GM12892 (cell line): ENCODE measurements at places on chromosomes 1 and 21.

DNA sequence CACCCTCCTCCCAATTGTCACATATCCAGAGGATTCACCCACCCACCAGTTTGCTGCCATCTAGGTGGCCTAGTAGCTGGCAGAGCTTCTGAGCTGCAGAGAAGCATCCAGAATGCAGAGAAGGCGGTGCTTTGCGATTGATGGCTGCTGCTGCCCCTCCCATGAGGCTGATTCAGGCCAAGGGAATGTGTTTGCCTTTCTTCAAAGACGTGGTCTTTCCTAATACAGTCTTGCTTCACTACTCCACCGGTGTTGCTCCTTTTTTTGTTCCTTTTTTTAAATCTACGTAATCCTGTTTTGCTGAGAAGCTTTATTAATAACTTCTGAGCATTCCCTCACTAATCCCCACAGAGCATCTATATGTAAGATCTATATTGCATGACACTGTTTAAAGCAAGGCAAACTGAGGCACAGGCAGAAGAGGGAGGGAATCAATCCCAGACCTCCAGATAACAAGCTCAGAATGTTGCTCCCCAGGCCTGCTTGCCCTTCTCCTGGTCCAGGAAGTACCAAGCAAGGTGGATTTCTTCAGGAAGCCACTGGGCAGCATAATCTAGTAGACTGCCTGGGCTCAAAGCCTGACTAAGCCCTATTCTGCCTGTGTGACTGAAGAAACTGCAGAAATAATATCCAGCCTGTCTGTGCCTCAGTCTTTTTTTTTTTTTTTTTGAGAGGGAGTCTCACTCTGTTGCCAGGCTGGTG is 275.5 kb upstream of the FMN2 start:
- DNase-seq = no peak

DNA sequence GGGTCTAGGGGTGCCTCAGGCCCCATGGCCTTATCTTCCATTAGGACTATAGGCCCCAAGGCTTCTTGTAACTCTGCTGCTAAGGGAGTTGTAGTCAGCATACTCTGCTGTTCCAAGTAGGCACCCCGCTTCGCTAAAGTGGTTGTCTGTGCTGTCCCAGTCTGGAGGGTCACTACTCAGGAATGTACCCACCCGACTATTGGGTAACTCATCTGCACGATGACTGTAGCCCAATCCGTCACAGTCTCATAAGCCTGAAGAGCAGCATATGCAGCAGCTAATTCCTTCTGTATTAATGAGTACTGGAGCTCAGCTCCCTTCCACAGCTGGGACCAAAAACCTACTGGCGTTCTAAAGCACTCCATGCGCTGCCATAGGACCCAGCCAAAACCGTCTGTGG is 111.0 kb downstream of the GDAP2 start:
- DNase-seq = no peak

DNA sequence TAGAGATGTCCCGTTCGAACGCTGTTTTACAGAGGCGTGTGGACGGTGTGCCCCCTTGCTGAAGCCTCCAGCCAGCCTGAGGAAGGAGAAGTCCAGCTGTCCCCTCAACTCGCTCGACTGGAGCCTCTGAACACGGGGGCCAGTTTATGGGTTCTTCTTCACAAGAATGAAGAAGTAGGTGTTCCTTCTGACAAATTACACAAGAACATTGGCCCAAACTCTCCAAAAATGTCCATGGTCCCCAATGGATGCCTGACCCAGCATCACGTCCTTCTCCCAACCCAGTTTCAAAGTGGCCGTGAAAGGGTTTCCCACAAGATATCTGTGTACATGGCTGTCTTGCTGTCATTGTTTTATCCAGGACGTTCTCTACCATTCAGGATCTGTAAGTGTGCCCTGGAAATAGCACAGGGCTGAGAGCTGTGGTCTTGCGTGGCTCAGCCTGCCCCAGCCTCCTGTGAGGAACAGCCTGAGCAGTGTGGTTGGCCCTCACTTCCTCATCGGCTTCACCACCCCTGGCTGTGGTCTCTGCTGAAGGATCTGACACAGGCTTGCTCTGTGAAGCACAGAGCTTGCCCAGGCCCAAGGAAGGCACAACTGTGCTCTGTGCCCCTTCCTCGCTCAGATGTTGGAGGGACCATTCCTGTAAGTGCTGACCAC is 1.0 kb upstream of the S100B start:
- peak; percentile 53 for DNase-seq

- no peak for DNase-seq
Measured at GRCh38 chr1:177487481-177487880, 316.7 kb downstream of the BRINP2 start.

- DNase-seq = no peak
Measured at GRCh38 chr21:14903172-14903865, 161.5 kb downstream of the NRIP1 start.

- no peak for DNase-seq
Measured at GRCh38 chr1:241813768-241814320, 34.2 kb upstream of the EXO1 start.

DNA sequence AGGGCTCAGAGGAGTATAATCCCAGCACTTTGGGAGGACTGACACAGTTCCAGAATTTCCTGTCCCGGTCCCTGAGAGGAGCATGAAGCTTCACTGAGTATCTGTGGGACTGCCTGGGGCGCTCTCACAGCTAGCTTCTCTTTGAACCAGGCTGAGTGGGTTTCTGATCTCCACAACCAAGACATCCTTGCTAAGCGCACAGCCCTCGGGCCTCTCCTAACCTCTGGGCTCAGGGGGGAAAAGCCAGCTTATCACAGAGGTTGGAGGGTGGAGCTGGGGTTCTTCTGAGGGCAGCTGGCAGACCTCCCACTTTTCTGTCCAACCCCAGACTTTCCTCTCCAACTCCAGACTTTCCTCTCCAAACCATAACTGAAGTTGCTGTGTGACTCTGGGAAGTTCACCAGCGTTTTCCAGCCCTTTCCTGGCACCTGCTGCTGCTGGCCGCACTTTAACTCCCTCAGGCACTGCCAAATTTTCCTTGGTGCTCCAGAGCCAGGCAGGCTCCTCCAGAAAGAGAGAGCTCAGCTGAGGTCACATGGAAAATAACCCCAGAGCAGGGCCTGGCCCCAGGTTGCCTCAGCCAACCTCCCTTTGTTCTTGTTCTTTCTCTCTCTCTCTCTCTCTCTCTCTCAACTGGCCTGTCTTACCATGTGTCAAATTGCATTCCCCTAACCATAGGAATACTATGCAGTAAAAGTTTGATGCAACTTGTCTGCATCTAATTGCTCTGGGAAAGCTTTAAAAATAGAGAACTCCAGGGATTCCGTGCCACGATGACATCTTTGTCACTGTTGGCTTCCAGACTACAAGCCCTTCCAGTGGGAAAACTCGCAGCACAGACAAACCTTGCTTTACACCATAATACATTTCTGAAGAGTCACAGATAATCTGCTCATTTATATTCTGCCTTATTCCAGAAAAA is 49.5 kb downstream of the OLFML2B start:
- no peak for DNase-seq

DNA sequence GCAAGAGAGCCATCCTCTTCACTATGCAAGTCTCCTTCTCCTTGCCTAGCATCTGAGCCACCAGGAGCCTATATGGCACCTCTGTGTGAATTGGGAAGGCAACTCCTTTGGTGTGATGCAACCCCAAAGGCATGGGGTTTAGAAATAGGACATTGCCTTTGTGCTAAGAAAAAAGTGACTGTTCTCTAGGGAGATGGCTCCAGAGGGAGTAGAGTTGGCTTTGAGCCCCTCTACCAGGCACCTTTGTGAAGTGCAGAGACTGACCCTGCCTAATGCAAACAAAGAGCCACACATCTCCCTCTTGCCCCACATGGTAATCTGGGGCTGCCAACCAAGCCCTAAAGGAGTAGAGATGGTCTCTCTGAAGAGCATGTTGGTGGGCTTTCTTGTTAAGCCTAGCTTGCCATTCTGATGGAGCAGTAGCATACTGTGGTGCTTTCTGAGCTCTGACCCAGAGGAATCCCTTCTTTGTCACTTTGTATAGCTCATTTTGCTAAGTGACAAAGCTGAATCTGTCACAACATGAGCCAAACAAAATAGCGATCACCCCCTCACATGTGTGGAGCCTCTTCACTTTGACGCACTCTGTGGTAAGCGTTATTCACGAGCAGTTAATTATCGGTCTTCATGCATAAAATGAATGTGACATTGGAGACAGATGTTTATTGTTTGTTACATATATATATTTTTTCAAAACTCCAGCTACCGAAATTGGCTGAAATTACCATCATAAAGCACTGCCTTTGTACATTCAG is 74.4 kb downstream of the RWDD3 start:
- no peak for DNase-seq

GRCh38 chr1:209642816-209643215 is 9.4 kb downstream of the LAMB3 start:
- DNase-seq = no peak

DNA sequence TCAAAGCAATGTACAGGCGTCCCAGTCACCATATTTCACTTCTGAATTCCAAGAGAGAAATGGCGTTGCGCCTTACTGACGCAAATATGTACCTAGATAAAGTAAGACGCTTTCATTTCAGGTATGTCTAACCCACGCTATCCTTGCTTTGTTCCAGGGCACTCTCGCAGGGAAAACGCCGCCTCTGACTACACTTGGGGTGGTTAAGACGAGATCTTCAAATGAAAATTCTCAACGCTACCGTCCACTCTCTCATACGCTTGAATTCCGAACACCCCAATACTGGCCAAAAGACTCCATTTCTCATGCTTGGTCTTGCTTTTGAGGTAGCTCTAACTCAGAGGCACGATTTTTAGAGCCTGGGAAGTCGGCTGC is 736 bp upstream of the ZMPSTE24 start:
- DNase-seq = no peak

DNA sequence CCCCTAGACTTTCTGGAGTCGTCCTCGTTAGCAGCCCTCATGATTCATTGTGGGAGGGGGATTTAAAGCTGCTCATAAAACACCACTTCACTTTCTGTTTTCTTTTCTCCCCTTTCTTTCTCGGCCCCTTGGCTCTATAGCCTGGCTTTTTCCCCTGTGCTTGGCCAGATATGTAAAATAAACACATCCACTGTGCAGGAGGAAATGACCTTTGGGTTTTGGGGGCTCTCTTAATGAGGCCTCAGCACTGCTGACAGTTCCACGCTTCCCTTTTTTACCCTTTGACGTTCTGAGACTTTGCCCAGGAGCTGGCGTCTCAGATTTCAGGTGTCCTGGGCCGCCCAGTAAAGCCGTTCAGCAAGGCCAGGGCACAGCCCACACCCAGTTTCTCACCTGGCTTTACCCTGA is 65.7 kb downstream of the RUNX3 start:
- DNase-seq = no peak

GRCh38 chr1:183580281-183580682 is 10.0 kb downstream of the NCF2 start:
- no peak for DNase-seq

DNA sequence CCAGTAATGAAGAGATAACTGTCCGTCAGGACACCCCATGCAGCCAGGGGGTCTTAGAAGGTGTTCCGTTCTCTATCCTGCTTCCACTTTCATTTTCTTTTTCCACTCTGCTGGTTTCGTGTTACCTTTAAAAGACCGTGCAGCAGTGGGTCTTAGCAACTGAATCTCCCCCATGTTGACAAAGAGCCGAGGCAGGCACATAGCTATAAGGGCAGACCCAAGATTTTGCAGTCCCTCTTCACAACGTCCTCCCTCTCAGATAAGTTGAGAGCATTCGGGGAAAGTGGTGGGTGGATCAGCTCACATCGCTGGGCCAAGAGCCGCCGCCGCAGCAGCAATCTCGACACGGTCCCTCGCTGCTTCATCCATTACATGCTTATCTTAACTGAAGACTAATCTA is 355.5 kb downstream of the LMO4 start:
- no peak for DNase-seq

DNA sequence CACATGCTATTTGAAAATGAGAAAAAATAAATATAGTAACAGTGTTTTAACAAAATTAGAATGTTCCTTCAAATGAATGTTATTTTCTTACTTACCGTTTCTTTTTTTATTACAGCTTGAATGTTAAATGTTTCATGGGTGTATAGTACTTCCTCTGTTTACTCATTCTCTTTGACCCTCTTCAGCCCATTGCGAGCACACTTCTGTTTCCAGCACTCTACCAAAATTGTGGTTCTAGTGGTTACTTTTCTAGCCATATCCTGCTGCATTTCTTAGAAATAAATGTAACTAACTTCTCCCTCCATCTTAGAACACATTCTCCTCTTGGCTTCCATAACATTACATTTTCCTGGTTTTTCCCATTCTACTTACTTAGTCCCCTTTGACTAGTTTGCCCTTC is 190.0 kb upstream of the C1orf105 start:
- DNase-seq = no peak

DNA sequence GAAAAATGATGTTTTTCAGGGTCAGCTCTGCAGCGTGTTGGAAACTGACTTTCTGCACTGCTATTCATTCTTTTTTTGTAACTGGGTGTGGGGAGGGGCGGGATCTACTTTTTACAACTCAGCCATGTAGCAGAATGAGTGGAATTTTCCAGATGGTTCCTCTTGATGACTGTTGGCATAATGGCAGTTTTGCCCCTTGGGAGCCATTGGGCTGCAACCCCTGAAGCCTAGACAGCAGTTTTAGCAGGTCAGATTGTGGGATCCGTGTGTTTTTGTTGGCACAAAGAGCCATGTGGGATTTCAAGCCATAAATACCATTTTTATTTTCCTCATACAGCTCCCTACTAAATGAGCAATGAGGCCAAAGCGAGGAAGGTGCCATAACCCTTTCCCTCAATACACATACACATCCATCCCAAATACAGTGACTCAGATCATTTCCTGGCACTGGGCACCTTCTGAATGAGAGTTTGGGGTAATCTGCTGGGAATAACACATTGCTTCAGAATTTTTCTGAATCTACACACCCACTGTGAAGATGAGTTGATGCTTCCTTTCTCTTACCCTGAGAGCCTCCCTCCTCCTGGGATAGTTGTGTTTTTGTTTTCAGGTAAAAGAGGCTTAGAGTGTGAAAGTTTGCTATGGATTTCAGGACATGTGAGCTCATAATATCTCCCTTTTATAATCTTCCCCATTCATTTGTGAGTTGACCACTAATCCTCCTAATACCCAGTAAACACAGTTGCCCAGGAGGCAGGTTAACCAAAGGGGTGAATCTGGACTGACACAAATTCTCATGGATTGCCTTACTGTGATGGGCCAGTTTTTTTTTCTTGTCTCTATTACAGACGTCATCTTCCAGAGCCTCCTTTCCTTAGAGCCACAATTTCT is 13.1 kb downstream of the S100A10 start:
- no peak for DNase-seq

DNA sequence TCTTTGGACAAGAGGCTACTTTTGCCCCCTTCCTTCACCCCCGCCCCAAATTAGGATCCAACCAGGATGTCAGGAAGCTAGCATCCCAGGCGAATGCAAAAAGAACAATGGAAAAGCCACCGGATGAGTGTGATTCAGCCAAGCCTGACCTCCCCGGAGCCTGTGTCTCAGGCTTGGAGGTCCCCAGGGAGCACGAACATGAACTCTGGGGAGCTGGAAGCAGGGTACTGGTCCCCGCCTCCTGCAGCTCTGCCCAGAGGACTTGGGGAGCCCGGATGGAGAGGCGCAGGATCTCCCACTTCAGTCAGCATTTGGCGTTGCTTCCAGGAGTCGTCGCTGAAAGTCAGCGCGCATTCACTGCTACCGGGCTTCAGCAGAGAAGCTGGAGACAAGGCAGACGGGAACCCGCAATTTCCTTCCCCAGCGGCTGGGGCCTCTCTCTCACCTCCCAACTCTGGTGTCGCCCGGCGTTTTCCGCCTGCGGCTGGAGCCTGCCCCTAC is 1.8 kb upstream of the TBX15 start:
- no peak for DNase-seq

- no peak for DNase-seq
Measured at GRCh38 chr1:50661626-50662025, 238.4 kb upstream of the DMRTA2 start.

GRCh38 chr1:165060285-165060793 is 296.2 kb downstream of the LMX1A start:
- DNase-seq = no peak
